ENCODE measurements at places on chromosomes 1 and 21.

GRCh38 chr1:241918879-241919278, 38.7 kb upstream of the BECN2 start:
- DNase-seq, result no peak

GRCh38 chr1:201876148-201876818, 12.4 kb upstream of the SHISA4 start:
- no peak for DNase-seq

DNA sequence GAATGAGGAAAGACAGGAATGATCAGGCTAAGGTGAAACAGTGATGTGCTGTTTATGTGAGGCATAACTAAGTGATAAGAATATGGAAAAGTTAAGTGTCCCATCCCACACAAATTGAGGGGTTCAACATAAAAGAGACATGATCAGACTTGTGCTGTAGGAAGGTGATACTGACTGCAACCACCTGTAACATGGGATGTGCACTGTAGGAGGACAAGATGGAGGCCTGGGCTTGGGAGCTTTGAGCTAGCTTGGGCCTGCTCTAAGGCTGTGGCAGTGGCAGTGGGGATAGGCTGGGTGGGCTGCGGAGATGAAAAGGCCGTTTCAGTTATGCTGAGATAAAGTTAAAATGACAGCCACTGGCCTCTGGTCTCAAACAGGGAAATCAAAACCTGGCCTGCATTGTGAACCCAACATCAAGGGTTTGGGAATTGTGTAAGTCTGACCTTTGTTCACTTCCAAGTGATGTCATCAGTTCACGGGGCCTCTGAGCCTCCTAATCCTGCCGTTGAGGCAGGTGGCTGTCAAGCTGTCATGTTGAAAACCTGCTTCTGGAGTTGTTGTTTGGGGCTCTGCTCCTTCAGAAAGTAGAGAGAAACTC, 61.2 kb upstream of the TENT5C start:
- DNase-seq, result no peak

DNA sequence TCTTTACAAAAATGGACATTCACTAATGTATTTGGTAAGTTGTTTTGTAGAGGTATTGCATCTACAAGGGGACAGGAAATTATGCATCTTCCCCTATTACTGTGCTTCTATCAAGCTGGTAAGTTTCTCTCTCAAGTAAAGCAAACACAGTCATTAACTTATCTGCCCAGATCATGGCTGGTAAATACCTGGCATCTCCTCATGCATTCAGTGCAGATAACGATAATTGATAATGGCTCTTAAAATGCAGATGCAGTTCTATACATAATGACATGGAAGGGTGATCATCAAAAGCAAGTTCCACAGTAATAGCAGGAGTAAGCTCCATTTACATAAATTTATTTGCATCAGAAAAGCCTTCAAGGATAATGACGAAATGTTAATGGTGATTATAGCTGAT, 122.4 kb downstream of the SIPA1L2 start:
- no peak for DNase-seq

- no peak for DNase-seq
Measured at GRCh38 chr1:6776895-6777294, 8.4 kb upstream of the CAMTA1 start.

GRCh38 chr1:204968135-204968534, 74.9 kb upstream of the CNTN2 start:
- no peak for DNase-seq

DNA sequence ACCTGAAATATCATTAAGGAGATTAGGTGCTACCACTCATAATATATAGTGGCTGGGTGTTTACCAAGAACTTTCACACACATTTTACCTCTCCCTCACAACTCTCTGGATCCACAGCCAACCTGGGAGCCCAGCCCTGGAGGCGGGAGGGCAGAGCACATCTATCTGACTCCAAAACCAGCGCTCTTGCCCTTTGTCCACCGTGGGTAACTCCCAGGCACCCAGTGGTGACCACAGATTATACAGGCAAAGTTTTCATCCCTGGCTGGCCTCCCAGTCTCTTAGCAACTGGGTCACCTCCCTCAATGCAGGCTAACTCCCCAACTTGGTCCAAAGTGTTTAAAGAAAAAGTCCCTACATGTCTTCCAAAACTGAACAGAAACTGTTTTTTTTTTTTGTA, 2.4 kb downstream of the PAQR7 start:
- no peak for DNase-seq

DNA sequence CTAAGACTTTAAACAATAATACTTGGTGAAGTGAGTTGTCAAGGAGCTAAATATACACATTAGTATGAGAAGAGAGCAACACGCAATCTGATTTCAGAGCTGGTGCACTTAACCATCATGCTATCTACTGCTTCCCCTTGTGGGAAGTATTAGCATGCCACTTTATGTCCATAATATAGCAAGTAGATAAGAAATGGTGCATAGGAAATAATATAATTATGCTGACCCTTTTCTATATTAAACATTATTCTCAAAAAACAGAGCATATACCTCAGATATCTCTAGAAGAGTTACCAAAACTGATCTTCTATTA, 63.4 kb downstream of the MAGI3 start:
- no peak for DNase-seq

- DNase-seq, result no peak
Measured at GRCh38 chr1:211468595-211468994, 23.4 kb downstream of the RD3 start.
